ENCODE measurements at places on chromosomes 2 and 18.

- DNase-seq, result no peak
Observed at GRCh38 chr2:11342551-11343367, 1.7 kb downstream of the ROCK2 start.

GRCh38 chr2:112712465-112712864 is 8.4 kb upstream of the NT5DC4 start:
- no peak for DNase-seq

DNA sequence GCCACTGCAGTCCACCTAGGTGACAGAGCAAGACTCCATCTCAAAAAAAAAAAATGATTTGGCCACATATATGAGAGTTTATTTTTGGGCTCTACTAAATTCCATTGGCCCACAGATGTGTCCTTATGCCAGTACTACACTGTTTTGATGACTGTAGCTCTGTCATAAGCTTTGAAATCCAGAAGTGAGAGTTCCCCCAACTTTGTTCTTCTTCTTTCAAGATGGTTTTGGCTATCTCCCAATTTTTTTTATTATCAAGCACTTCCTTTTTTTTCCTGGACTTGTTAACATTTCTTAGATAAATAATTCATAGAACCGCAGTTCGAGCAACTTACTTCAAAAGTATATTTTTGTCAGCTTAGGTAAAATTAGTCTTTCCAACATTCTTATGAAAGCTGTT is 96.9 kb downstream of the TSHZ1 start:
- DNase-seq, result no peak

DNA sequence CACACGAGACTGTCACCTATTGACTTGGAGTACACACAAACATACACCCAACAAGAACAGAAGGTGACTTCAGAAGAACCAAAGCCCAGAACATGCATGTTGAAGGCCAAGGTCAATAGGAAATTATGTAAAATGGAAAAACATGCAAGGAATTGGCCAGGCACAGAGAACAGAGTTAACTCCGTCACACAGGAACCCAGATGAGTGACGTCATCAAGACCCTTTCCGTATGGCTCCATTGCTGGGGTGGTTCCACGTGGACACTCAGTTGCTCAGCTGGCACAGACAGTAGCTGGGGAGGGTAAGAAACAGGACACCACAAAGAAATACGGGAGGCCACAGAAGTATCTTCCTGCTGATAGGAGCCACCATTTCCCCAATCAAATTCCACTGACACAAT is 18.4 kb downstream of the SOX11 start:
- DNase-seq, result no peak

- DNase-seq, result no peak
Observed at GRCh38 chr2:33375054-33375453, 101.4 kb upstream of the RASGRP3 start.

- DNase-seq, result no peak
Observed at GRCh38 chr18:49697757-49698524, 115.4 kb downstream of the ACAA2 start.
